Bronchial epithelial cell (primary cell): ENCODE measurements at places on chromosomes 2 and 18.

GRCh38 chr2:173191601-173192000, 116.0 kb downstream of the MAP3K20 start:
- peak; percentile 58 for DNase-seq

- peak; percentile 13 for DNase-seq
Observed at GRCh38 chr18:50573679-50574078, 13.8 kb downstream of the MAPK4 start.

GRCh38 chr2:156653675-156654074, 217.5 kb downstream of the GPD2 start:
- DNase-seq: peak; percentile 65

DNA sequence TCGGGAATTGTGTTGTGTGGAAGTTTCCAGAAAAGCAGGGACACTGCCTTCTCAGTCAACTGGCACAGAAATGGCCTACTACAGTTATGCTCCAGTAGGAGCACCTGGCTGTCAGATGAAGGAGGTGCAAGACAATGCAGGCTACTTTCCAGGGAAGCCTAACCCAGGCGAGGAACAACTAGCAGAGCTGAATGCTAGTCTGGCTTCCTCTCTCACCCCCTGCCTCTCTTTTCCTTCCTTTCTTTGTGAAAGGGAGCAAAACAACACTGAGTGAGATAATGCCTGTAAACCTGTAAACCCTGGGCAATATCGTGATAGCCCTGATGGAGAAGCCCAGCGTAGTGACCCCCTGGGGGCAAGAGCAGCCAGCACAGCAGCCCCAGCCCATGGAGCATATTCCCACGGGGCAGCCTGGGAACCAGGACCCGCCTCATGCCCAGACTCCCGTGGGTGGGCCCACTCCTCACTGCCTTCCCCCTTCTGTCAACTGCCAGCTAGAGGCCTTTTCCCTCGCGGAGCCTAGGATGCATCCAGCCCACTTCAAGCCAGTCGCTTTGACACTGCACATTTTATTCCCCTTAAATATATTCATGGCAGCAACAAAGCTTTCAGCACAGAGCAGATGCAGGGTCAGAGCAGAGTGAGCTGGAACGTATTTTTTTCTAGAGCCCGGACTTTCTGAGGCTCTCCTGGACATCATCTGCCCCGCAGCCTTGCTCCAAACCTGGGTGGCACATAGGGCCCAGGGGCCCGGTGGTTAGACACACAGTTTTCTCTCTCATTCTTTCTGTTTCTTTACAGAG, 77.0 kb downstream of the PDCL3 start:
- no peak for DNase-seq

- DNase-seq: peak; percentile 61
Observed at GRCh38 chr2:70132244-70133126, 45.2 kb downstream of the PCBP1 start.

DNA sequence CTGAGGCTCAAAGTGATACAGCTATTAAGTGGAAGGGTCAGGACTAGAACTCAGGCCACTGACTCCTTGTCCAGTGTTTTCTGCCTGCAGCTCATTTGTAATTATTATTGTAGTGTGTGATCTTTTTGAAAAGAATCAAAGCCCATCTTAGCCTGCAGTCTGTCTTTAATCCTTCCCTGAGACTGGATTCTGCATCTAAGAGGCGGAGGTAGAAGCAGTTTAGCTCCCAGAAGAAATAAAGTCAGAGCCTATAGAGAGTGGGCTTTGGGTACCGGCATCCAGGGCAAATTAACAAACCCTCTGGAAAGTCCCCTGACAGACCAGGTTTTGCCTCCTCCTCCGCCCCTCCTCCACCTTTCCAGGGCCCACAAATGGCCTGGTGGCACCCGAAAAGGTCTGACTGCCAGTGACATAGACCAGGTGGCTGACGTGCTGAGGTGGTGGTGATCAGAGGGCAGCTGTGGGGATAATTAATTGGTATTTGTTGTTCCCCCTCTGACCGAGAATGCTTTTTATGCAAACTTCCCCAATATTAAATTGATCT, 2.2 kb upstream of the RAX start:
- no peak for DNase-seq

DNA sequence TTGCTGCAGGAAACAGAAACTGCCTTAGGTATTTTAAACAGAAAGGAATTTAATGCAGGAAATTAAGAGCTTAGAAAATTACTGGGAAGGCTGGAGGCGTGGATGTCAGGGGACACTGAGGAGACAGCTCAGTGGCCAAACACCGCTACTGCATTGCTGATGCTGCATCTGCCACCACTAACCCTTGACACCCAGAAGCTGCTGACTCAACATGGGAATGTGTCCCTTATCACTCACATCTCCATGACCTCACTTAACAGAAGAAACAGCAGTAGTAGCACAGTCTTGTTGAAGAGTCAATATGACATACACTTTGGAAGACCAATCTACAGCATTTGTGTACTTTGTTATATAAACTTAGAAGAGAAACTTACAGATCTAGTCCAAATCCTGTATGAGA, 906.1 kb downstream of the SLC4A3 start:
- DNase-seq: peak; percentile 42

- DNase-seq: peak; percentile 18
Observed at GRCh38 chr18:79366177-79367094, 29.3 kb upstream of the NFATC1 start.

DNA sequence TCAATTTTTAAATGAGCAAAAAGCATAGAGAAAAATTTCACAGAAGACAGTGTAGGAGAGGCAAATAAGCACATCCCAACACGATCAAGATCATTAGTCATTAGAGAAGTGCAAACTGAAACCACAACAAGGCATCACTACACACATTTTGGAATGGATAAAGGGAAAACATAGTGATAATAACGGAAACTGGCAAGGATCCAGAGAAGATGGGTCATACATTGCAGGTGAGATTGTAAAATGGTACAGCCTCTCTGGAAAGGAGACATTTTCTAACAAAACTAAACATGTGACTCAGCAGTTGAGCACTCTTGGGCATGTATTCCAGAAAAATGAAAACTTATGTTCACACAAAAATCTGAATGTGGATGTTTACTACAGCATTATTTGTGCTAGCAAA, 98.3 kb upstream of the TMEM17 start:
- peak; percentile 96 for DNase-seq
